Substantia nigra (tissue), 51 donors: ENCODE measurements at places on chromosomes 12 and 14.

GRCh38 chr12:51322452-51322851 is 1.5 kb downstream of the BIN2 start:
- DNase-seq: no peak

DNA sequence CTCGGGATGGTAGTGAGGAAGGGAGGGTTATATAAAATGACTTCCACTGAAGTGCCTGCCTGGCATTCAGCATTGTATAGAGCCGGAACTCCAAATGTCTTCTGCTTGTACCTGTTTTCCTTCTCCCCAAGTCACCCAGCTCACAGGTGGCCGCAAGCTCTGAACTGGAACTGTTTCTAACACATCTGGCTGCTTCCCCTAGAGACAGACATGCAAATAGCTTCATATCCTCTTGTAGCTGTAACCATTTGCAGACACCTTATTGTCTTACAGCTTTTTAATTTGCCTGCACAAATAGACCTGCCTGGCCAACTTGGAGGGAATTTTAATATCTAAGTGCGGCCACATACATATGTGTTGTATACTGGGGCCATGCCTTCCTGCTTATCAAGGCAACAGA is 126.0 kb downstream of the CHST11 start:
- no peak for DNase-seq

DNA sequence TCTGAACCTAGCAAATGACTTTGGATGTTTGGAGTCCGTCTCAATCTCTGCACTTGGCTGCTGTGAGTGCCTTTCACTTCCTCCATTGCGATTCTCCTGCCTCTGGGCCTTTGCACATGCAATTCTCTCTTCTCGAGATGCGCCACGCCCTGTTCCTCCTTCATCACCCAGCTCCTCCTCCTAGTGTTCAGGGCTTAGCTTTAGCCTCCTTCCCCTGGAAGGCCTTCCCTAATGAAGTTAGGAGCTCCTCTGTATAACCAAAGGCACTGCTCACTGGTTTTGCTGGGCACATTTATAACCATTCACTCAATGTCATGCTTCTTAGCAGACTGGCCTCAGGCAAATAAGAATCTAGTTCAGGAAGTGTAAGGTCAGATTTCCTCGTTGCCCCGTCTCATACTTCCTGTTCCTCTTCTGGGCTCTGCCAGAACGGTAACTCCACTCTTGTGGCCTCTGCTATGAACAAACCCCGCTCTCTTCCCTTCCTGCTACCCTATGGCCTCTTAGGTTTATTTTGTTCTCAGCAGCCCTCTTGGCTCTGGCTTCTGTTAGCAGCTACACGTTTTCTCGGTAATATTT is 171.4 kb downstream of the CRADD start:
- DNase-seq: no peak

DNA sequence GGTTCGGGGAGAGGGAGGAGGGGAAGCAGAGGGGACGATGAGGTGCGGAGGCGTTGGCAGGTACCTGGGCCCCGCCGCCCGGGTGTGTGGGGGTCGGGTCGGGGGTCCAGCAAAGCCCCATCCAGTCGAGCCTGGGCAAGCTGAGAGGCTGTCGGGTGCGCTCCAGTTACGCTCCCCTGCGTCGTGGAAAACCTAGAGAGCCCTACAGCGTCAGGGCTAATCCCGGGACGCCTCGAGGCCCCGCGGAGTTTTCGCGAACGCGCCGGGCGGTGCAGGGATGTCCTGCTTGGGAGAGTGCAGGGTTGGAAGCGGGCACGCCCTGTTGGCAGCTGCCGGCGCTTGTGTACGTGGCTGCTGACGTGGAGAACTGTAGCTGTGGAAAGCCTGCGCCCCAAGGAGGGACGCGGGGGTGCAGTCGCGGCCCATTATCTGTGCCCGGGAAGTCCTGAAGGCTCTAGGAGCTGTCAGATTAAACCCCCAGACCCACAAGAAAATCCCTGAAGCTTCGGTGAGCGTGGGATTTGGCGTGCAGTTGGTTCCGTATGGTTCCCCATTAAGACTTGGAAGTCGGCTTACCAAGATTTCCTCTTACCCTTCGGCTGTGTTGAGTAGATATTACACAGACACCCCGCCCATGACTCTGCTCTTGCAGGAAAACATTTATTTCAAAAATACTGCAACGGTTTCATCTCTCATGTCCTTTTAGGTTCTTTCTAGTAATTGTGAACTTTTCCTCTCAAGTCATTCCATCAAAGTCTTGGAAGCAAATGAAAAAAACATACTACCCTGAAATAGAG is 11.3 kb upstream of the SLC38A2 start:
- DNase-seq: peak; percentile 80

DNA sequence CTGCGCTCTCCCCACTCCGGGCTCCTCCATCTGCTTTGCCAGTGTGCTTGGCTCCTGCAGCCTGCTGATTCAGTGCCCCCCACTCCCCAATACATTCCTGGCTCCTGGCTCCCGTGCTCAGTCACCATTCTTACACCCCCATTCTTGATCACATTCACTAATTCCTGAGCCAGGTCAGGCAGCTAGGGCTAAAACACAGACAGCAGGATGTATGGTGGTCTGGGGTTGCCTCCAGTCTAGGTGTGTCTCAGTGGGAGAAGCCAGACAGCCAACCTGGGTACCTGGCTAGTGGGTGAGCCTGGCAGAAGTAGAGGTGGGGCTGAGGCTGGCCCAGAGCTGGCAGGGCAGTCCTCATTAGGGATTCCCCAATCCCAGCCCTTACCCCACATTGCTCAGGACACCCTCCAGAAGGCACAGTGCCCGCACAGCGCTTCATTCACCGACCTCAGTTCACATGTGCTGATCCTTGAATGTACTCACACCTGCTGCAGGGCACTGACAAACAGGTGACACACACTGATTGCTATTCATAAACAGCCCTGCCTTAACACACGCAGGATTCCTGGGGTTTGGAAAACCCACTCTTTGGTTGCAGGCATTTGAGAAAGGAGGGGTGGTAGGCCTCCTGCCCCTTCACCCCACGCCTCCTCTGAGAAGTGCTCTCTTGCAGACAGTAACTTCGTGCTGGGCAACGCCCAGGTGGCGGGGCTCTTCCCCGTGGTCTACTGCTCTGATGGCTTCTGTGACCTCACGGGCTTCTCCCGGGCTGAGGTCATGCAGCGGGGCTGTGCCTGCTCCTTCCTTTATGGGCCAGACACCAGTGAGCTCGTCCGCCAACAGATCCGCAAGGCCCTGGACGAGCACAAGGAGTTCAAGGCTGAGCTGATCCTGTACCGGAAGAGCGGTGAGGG is 1.7 kb downstream of the KCNH3 start:
- DNase-seq: no peak

- no peak for DNase-seq
Observed at GRCh38 chr14:96693987-96694386, 103.2 kb upstream of the VRK1 start.

- DNase-seq: no peak
Observed at GRCh38 chr14:55348766-55349453, 62.7 kb downstream of the ATG14 start.

GRCh38 chr12:12047682-12048081 is 23.1 kb upstream of the BCL2L14 start:
- no peak for DNase-seq

- DNase-seq: peak; percentile 17
Observed at GRCh38 chr12:121804417-121805111, 755 bp downstream of the SETD1B start.

- no peak for DNase-seq
Observed at GRCh38 chr12:31249356-31249755, 76.6 kb downstream of the SINHCAF start.

- DNase-seq: peak; percentile 32
Observed at GRCh38 chr12:53495903-53496751, 3.1 kb downstream of the MAP3K12 start.

- DNase-seq: no peak
Observed at GRCh38 chr14:50812856-50813543, 18.0 kb downstream of the NIN start.

DNA sequence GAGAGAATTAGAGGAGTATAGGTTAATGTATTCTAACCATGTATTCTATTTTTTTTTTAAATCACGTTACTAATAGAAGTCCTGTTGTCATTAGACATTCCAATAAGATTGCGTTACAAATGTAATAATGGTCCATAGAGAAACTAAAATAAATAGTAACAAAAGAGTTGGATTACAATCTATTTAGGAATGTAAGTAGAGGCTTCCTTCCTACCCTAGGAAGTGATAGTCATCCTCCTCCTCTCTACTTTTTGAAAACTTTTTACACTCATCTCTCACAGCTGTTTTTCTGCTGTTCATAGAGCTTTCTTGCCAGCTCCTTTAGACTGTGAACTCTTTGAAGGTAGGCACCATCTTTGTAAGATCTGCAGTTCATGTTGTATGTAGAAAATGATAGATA is 23.6 kb downstream of the TRHDE start:
- no peak for DNase-seq

DNA sequence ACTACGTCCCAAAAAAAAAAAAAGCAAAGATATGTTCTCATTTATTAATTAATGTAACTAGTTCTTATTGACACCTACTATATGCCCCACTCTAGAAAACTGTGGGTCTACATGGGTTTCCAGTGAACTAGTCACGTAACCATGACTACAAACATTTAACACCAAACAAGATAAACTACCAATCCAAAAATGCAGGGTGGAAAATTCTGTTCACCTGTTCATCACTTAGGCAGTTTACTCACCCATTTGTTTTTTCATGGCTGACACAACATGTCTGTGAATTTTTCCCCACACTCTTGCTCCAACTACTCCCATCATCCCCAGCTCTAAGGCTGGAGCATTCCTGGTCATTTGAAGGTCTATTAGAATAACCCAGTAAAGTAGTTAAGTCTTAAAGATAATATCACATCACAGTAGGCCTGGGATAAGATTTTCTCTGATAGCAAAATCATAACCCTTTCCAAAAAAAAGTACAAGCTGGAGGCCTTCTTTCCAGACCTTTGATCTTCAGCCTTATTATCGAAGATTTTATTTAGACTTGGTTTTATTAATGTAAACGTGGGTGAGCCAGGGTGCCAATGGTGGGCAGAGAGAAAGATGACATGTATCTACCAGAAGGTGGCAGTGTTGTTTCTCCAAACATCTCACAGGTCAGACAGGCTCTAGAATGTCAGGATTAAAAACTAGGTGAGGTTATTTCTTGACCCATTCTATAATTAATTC is 61.6 kb upstream of the DAAM1 start:
- no peak for DNase-seq

DNA sequence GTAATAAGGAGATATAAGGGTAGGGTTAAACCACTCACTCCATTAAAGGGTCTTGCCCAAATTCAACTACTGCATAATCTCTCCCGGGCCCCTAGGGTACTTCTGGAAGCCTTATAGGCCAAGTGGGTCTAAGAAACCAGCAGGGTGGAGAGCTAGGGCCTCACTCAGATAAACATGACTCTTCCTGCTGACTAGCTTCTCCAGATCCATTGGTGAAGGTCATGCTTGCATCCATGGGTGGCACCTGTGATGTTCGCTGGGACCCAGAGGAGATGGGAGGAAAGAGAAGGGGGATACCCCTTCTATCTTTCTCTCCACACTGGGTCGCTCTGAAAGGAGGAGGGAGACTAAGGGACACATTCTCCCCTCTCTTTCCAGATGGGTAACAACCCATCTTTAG is 36.1 kb upstream of the HIGD1C start:
- no peak for DNase-seq

DNA sequence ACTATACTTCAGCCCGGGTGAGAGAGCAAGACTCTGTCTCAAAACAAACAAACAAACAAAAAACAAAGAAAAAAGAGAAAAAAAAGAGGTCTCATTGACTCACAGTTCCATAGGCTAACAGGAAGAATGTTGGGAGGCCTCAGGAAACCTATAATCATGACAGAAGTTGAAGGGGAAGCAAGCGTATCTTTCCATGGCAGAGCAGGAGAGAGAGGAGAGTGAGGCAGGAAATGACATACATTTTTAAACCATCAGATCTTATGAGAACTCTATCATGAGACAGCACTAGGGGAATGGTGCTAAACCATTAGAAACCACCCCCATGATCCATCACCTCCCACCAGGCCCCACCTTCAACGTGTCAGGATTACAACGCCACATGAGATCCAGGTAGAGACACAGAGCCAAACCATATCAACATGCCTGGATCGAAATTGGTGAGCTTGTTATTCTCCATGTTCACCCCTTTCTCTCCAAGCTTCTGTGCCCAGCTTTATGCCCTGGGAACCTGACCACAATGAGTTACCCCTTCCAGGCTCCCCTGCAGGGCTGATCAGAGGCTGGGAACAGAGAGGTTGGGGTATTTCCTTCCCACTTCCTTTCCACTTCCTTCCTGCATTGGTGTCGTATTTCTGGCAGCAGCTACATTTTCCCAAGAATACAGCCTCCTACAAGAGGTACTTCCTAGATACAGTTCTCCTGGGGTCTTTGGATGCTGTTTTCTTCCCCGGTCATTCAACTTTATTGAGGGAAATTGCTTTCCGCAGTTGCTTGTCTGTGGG is 219.3 kb upstream of the FLRT2 start:
- no peak for DNase-seq

DNA sequence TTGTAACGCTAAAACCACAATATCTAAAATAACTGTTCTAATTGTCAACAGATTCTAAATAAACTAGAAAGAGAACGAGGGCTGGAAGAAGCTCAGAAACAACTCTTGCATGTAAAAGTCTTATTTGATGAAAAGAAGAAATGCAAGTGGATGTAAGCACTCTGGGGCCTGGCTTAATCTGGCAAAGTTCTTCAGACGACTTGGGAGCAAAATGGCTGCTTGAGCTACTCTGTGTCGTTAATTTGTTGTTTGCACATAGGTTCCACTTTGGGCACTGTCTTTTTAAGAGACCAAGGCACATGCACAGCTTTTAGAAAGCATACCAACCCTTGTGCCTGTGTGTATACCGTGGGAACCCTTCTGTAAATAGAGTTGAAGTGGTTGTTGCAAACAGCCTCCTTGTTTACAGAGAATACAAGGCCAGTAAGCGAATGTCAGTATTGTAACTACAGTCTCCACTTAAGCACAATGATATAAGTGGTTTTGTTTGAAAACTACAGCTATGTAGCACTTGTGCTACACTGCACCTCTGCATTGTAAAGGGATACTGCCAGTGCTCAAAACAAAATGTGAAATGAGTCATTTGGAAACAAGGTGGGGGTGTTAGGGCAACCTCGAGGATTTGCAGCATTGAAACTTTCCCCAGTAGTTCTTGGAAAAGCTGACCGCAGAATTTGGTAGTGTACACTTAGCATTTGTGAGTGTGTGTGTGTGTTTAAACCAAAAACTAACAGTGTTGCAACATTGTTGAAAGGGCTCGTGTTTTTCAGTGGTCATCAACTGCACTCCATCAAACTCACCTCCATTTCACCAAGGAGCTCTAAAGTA is 154.3 kb downstream of the CEP83 start:
- DNase-seq: no peak

DNA sequence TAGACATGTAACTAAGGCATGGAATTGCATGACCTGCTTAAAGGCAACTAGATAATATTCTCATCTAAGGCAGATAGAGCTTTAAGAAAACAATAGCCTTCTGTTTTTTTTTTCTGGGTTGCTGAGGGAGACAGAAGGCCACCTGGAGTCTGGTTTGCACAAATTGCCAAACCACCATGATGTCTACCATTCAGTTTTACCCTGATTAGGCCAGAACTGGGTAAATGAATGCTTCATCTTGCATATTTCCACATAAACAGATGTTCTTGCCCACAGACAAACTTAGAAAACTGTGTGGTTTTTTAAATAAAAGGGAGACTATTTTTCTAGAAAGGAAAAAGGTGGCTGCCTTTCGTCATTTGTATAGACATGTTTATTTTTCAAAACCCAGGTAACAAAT is 278.7 kb upstream of the PRICKLE1 start:
- no peak for DNase-seq
